ENCODE measurements at places on chromosomes 16 and 17. TPM values are rescaled to one million over a fixed set of nuclear protein-coding genes. Genes with fewer than 3 reads are reported as not detected.

NPIPA8 gene
- total RNA-seq: 0.35 TPM

PYY gene
- total RNA-seq: not detected

DERL2 gene
- 49.9 TPM for total RNA-seq

IL21R gene
- total RNA-seq: 0.33 TPM

Data from left lobe of liver (tissue), 2 donors.